GM18507 (cell line): ENCODE measurements at places on chromosomes 6 and 20.

GRCh38 chr6:28315628-28316027 lies 20.3 kb downstream of the ZSCAN31 start:
- no peak for DNase-seq

DNA sequence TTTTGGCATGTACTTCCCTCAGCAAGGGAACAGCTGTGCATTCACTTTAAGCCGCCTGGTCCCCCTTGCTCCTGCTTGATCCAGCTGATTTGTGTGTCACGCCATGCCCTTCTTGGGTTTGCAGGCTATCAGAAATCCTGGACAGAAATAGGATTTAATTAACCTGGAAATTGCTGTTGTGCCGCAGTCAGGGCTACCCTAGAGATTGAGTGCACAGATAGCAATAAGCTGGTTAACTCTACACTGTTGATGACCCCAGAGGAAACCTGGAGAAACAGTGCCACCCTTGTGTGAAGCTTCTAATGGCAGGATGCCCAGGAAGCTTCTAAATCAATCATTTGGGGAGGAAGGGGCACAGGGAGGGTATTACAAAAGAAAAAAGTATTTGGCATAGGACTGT lies 199.0 kb downstream of the JARID2 start:
- DNase-seq = no peak

GRCh38 chr6:39300739-39301138 lies 13.5 kb downstream of the KCNK17 start:
- no peak for DNase-seq

- no peak for DNase-seq
Measured at GRCh38 chr20:32751702-32752457, 8.6 kb upstream of the COMMD7 start.

GRCh38 chr6:41284726-41285125 lies 1.8 kb downstream of the TREM1 start:
- DNase-seq = no peak
